AG08396 (cell line): ENCODE measurements at places on chromosomes 7 and 10.

DNA sequence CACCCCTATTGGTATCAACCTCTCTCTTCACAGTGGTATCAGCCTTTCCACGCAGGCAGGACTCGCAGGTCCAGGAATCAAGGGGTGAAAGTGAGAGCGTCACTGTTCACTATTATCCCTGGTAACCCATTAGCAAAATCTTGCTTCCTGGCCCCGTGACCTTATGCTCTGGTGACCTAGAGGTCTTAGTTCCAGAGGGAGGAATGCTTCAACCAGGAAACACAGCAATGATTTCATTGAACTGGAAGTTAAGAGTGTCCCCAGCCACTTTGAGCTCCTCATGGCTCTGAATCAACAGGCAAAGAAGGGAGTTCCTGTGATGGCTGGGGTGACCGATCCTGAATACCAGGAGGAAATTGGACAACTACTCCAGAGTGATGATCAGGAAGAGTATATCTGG, 90.6 kb downstream of the CUL2 start:
- no peak for DNase-seq

DNA sequence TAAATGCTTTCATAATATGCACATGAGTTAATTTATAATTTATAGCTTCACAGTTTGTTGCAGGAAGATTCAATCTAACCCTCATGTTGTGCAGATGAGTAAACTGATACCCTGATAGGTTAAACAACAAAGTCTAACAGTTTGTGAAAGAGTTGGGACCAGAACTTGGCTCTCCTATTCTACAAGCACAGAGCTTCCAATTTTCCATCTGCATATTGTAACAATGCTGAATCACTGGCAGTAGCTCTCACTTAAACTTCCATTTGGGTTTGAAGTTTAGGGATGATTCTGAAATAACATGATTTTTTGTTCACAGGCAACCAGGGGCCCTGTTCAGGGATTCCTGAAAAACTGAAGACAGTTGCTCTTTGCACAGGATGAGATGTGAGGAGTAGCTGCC, 179.3 kb downstream of the XPNPEP1 start:
- no peak for DNase-seq

- DNase-seq, result peak; percentile 35
Measured at GRCh38 chr10:51960494-51960895, 261.1 kb upstream of the CSTF2T start.

DNA sequence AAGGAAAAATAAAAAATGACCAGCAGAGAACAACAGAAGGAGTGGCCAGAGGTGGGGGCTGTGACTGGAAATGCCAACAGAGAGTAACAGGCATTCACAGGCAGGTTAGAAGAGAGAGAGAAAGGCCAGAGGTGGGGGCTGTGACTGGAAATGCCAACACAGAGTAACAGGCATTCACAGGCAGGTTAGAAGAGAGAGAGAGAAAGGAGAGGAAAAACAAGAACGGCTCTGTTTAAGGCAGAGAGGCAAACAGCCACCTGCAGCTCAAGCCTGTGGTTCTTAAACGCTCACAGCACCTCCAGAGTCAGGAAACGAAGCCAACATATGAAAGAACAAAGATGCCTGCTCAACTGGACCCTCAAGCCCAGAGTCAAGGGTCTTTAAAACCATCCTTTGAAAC, 39.5 kb upstream of the DGKI start:
- DNase-seq, result no peak

DNA sequence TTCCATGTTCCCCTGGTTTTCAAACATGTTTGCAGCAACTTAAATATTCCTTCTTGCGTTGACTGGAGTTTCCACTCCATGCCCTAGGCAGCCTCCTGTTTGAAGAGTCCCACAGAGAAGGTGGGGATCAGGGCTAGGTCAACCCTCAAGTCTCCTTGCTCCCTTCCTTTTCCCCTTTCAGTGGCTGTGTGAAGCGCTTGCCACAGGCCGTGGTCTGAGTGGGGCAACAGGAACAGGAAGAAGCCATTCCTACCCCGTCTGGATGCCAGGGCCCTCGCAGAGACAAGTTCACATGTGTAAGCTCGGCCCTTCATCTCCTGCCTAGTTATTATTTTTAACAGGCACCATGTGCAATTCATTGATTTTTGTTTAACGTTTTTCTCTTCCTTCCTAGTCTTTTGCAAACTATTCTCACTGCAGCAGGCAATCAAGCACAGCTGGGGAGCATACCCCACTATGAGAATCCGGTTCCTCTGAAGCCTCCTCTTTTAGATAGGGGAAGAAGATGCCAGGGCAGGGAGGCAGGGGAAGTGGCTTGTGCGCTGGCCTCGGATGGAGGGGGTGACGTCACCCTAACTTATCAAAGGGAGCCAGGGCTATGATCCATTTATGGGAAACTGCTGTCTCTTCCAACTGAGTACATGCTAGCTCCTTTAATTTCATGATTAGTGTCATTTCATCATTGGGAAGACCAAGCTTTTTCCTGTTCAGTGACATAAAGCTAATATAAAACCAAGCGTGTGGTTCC, 64.2 kb downstream of the PRLHR start:
- DNase-seq, result no peak

DNA sequence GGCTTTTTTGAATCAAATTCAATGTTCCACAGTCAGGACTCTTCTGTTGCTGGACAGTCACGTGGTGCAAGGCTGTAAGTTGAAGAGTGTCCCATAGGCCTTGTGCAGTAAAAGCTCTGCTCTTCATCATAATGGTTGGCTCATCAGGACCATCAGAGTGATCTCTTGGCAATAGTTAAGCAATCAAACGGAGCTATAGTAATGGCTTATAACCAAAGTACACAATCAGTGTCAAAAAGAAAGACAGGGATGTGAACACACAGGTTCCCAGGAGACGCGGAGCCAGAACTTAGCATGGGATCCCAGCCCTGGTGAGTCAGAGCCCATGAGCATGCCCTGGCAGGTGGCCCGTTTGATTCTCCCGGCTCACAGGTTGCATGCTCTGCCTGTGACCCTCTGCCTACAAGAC, 10.8 kb upstream of the GPNMB start:
- no peak for DNase-seq

GRCh38 chr7:73342645-73343044, 14.7 kb downstream of the FKBP6 start:
- DNase-seq, result peak; percentile 84

GRCh38 chr7:118219157-118219512, 5.4 kb upstream of the ANKRD7 start:
- no peak for DNase-seq

DNA sequence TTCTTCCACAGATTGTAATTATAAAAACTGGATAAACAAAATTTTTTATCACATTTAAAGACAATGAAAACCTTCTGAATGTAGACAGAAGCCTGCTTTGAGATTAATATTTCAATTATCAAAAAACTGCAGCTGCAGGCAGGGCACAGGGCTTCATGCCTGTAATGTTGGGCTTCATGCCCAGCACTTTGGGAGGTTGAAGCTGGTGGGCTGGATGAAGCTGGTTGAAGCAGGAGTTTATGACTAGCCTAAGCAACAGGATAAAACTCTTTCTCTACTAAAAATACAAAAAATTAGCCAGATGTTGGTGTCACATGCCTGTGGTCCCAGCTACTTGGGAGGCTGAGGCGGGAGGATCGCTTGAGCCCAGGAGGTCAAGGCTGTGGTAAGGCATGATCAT, 41.2 kb downstream of the PDZD8 start:
- DNase-seq, result no peak

DNA sequence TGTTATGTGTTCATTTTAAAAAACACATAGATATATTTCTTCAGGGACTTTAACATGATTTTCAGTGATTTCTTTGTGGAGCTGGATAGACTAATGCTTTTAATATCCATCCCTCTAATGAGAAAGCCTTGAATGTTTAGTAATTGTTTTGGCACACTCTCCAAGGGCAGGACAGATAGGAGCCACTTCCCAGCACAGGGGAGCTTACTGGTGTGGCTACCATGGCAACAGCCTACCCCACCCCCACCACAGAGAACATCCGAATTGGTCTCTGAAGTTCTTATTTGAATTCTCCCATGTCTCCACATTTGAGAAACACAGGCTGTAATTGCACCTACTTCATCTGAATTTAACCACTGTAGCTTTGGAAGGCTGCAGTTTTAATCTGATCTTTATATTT, 87.7 kb downstream of the PRKG1 start:
- DNase-seq, result no peak

DNA sequence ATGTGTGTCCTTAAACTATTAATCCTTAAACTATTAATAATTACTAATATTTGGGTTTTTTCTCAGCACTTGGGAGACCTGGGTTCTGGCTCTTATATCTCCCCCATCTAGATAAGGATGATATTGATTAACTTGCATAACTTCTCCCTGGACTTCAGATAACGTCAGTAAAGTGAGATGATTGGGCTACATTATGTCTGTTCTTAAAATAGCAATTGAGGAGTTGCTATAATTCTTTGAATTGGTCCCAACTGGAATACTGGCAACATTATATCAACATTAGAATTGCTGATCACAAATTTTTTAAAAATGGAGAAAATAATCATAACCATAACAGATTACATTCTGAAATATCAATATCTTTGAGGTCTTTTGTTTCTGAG, 1.9 kb downstream of the APBB1IP start:
- DNase-seq, result no peak

DNA sequence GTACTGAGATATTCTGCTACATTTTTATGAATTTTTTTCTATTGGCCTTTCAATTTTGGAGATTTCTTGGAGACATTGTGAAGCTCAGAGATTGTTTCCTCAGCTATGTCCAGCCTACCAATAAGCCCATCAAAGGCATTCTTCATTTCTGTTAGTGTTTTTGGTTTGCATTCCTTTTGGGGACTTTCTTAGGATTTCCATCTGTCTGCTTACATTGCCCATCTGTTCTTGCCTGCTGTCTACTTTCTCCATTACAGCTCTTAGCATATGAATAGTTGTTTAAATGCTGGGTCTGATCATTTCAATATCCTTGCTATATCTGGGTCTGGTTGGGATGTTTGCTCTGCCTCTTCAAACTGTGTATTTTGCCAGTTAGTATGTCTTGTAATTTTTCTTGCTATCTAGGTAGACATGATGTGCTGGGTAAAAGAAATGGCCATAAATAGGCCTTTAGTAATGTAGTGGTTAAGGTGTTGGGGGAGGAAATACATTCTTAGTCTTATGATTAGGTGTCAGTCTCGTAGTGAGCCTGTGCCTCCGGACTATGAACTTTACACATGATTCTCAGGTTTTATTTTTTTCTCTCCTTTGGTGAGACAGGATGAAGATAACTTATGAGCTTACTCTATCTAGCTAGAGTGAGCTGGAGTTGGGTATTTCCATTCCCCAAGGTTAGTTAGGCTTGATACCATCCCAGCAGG, 32.6 kb upstream of the NME8 start:
- no peak for DNase-seq

- no peak for DNase-seq
Measured at GRCh38 chr7:133572843-133573242, 320.0 kb downstream of the EXOC4 start.

GRCh38 chr7:135322571-135323340, 89.1 kb downstream of the STRA8 start:
- DNase-seq, result no peak

DNA sequence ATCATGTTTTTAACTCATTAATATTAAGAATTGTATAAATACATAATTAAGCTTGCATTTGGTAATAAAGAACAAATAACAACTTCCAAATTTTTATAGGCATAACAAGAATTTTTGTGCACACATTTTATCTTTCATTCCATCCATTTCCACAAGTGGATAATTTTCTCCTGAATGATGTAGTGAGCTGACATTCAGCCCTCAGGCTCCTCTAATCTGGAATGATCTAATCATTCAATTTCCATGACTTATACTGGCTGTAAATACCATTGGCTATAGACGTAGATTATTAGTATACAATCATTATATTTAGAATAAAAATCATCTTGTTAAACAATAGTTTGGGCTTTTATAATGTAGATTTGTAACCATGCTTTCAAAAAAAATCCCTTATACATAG, 287.2 kb upstream of the GHITM start:
- no peak for DNase-seq

GRCh38 chr10:15585303-15585715, 134.4 kb downstream of the ITGA8 start:
- DNase-seq, result peak; percentile 66

DNA sequence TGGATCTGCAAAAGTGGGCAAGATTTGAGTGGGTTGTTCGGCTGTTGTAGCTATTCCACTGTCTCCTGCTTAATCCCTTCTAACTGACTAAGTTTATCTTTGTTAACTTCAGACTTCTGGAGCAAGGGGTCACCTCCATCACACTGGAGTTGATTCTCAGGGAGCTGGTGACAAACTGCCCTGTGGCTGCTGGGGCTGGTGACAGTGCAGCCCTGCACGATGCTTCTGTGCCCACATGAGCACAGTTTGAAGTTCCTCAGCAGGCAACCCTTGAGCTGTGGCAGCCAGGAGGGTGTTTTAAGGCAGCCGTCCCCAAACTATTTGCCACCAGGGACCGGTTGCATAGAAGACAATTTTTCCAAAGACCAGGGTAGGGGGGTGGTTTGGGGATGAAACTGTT, 40.5 kb downstream of the ADRB1 start:
- no peak for DNase-seq

- DNase-seq, result no peak
Measured at GRCh38 chr7:82789883-82790609, 346.5 kb upstream of the CACNA2D1 start.

GRCh38 chr10:26776258-26776657, 78.8 kb downstream of the PDSS1 start:
- DNase-seq, result no peak

GRCh38 chr7:49778731-49779270, 5.4 kb downstream of the VWC2 start:
- no peak for DNase-seq

DNA sequence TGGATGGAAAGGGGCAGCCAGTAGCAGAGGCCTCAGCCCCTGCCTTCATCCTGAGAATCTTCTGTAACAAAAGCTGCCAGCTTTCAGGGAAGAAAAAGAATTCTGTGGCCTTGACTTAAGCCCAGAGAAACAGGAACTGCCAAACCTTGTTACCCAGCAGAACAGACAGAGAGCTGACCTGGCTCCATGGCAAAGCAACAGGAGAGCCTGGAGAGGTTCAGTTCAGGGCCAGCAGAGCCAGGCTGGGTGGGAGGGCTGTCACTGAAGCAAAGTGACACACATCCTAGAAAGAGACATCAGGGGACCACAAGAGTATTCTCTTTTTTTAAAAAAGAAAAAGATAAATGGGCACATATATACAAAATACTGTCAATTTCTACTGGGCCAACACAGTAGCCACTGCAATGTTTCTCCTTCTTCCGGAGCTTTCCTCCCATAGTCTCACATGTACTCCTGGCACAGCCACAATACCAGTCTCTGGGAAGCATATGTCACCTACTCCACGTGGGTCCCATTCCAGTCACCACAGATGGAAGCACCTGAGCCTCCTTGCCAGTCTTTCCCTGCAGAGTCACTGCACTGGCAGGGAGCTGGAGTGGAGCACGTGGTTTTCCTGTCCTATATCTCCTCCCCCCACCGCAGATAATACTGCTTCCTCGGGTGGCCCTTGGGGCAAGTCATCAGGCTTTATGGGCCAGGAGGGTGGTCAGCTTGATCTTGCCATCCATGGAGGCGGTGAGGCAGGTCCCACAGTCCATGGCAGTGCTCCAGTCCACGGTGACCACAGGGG, 15.2 kb upstream of the CYREN start:
- DNase-seq, result no peak

GRCh38 chr10:17005621-17006566, 123.7 kb downstream of the CUBN start:
- no peak for DNase-seq
